BJ (cell line): ENCODE measurements at places on chromosomes 7 and 10.

GRCh38 chr10:116688241-116688711 lies 54.1 kb downstream of the HSPA12A start:
- peak; percentile 16 for DNase-seq

DNA sequence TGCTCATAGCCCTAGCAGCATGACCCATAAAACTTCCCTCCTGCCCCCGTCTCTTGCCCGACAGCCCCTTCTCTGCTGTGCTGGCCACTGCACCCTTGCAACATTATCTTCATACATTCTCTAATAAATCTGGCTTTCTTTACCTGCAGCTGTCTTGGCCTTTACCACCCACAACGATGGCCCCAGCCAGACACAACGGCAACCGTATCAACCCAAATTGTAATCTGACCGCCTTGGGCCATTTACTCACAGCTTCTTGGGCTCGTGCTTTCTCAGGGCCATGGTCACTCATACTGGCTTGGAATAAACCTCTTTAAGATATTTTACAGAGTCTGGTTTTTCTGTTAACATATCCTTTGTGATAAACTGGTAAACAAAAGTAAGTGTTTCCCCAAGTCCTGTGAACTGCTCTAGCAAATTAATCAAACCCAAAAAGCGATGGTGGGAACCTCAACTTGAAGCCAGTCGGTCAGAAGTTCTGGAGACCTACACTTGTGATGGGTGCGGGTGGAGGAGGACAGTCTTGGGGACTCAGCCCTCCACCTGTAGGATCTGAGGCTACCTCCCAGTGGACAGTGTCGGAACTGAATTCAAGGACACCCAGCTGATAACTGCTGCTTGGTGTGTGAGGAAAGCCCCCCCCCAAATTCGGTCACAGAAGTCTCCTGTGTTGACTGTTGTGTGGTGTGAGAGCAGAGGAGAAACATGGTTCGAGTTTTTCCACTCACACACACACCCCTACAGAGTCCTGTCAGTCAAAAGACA lies 87.6 kb upstream of the ATP6V0A4 start:
- DNase-seq = no peak

DNA sequence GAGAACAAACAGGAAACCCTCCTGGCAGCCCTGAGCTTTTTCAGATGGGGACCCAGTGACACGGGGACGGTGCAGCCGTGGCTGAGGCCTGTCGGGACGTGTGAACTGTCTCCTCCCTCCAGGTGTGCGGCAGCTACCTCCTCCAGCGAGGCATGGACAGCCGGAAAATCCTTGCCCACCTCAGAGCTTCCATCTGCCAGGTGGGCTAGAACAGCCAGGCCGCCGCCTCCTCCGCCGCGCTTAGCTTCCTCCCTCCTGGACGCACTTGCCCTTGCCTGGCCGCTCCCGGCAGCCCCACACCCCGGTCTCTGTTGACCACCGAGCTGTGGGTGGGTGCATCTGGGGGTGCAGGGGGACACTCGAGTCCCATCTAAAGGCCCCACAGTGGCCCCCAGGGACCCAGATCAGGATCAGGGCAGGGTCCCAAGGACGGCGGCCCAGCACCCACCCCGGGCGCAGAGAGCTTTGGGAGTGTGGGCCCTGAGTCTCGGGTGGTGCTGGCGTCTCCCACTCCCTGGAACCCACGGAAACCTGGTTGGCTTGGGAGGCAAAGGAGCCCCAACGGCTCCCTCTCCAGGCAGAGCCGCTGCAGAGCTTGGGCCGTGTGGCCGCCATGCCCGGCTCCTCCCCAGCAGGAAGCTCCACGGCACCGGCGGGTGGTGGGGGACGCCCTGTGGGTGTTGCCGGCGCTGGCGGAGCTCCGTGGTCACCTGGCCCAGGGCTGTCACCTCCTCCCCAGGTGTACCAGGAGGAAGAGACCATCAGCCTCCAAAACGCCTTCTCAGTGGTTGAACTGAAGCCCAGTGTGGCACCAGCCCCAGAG lies 32.9 kb upstream of the UTF1 start:
- no peak for DNase-seq

- no peak for DNase-seq
Measured at GRCh38 chr7:510782-511281, 8.8 kb downstream of the PDGFA start.

- no peak for DNase-seq
Measured at GRCh38 chr7:86972072-86972471, 87.4 kb downstream of the ELAPOR2 start.

DNA sequence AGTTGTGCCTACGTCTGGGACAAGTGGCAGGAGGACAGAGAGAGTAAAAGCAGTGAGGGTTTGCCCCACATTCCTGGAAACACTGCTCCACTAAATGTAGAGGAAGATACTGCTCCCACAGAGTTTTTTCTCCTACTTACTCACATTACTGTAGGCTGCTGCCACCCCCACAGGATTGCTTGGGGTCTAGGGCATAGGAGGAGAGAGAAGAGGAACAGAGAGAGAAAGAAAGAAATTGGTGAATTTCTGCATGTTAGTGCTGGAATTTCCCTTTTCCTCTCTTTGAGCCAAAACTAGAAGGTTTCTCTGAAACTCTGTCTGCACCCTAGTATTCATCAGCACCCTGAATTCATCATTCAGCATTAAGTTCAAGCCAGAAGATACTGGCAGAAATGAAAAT lies 397.9 kb downstream of the INHBA start:
- no peak for DNase-seq

DNA sequence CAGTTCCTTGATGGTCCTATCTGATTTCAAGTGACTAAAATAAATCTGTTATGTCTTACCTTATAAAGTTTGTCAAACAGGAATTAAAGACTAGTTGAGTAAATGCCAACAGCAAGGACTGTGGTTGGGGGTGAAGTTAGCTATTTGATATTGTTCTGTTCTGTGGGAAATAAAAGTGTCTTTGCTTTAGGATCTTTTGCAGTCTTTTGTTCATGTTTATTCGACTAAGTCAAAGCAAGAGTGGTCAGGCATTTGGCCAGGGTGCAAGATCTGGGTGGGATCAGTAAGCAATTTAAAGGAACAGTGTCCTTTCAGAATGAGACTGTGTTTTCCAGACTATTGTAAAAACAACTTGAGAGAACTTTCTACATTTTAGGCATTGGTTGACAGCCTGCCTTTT lies at the start of gene COL28A1:
TSS of gene COL28A1 (minus strand) at position 183 of the 400 bp plus-strand sequence. CDS start 2,998 bp downstream, outside the sequence.
- no peak for DNase-seq

DNA sequence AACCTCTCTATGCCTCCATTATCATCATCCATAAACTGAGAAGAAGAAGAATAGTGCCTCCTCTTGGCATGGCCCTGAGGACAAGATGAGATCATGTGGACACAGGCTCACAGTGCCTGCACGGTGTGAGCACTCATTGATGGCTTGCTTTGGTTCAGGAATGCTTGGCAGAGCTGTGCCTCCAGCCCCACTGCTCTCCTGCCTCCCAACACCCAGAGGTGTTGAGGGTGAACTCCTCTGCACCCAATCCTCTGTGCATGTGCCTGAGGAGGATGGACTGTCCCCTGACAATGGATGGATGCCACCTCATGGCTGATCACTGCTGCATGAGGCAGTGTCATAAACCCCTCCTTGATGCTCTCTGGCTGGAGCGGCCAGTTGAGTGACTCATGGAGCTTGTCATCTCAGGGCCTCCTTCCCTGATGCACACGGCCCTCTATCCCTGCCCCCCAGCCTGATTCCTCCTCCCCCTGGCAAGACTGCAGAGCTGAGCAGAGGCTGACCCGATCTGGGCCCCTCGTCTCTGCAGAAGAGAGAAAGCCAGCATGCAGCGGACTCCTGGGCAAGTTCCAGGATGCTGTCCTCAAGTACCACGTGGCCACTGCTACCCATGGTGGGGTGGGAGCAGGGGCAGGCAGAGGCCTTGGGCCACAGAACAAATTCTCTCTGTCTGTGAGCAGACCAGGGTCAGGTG lies 136.3 kb downstream of the KCNMA1 start:
- DNase-seq = peak; percentile 54

DNA sequence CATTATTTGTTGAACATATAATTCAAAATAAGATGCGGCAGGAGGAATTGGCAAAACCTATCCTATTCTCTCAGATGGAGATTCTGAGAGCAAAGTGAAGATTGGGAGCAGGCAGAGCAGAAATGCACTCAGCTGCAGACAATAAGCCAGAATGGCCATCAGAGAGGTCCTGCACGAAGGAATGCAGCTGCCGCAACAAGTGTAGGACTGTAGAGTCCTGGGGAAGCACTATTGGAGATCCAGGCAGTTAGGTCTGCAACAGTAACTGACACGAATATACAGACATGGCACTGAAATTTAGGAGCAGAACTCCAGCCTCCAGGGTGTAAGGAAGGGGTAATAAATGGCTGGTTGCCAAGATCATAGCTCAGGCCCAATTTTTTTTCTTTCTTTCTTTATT lies 10.4 kb upstream of the COL1A2 start:
- no peak for DNase-seq

DNA sequence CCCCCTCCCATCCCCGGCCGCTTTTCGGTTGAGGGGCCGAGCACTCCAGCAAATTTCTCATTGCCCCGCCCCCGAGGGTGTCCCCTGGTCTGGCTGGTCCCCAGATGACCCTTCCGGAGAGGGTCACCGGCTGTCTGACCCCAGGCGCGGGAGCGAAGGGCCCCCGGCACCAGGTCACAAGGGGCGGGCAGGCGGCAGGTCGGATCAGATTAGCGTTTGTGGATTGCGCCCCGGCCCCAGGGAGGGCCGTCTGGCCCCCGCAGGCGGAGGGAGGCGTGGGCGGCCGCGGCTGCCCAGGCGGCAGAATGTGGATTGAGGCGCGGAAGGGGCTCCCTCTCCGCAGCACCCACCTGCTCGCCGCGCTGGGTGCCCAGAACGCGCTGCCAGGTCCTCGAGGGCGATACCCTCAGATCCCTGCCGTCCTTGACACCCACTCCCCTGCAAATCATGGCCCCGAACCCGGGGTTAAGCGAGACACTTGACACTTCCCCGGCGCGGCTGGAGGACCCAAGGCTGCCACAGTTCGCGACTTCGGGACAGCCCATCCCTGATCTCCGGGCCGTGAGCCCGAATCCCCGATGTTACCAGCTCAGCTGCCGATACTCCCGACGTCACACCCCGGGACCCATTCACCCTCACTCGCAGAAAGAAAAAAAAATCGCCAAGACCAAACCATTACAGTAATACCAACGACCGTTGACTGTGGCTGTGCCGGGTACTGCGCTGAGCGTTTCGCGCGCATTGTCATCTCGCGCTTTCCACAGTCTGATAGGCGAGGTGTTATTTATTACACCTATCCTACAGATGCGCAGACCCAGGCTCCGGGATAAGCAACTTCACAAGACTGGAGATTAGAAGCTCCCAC lies 953 bp downstream of the NODAL start:
- DNase-seq = no peak

DNA sequence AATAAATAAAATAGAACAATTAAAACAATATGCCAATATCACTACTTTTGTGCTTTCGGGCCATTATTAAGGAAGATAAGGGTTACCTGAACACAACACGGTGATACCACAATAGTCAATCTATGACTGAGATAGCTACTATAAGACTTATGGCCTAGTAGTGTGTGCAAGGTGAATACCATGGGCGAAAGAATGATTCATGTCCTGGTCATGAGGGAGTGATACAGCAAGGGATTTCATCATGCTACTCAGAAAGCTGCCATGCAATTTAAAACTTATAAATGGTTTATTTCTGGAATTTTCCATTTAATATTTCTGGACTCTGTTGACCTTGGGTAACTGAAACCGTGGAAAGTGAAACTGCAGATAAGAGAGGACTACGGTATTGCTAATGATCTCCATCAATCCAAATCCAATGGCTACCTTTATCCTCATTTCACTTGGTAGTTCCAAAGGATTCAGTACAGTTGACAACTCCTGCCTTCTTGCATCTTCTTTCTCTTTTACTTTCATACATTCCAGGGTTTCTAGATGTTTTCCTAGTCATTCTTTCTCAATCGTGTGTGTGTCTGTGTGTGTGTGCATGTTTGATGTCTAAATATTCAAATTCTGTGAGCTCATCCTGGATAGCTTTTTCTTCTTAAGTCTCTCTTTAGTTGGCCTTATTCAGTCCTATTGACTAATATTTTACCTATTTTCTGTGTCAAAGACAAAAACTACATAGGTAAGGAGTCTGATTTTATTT lies 100.5 kb upstream of the MAGI2 start:
- no peak for DNase-seq

DNA sequence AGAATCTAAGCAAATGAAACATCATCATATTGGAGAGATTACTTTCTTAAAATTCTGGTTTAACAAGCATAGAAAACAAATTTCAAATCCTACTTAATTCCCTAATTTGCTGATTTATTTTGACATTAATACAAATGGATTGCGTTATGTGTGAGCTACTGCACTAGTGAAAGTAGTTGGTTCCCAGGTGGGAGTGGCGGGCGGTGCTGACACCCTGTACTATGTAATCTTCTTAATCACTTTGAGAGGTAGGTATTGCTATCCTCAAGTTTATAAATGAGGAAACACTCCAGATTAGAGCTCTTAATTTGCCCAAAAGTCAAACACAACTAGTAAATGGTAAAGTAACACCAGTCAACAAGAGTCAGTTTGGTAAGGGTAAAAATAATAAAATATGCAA lies 131.1 kb downstream of the ELAPOR2 start:
- no peak for DNase-seq

DNA sequence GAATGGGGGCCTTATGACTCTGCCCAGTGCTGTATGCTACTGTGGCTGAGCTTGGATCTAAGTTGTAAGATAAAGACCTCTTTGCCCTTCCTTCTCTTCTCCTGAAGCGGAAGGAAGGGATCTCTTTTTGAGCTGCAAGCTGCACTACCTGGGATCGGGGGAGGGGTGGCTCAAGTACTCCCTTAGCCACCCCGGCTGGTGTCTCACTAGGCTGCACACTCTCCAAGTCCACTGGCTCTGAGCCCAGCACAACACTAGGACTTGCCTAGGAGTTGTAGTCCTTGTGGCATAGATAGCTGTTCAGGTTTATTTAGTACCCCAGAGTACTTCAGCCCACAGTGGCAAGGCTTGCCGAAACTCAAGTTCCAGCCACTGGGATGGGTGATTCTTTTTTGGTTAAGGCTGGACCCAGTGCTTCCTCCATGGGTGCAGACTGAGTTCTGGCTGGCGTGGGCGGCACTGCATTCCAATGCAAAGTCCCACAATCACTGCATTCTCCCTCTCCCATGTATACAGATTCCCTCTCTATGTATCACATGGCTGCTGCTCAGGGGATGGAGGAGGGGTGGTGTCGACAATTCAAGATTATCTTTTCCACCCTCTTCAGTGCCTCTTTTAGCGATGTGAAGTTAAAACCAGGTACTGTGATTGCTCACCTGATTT lies 76.2 kb upstream of the SLC25A13 start:
- DNase-seq = no peak

GRCh38 chr10:3136763-3137611 lies 35.6 kb downstream of the PITRM1 start:
- DNase-seq = no peak

GRCh38 chr7:150937848-150938561 lies 40.1 kb downstream of the KCNH2 start:
- peak; percentile 4 for DNase-seq
